ENCODE measurements at places on chromosomes 1 and 21.

GRCh38 chr1:205616563-205617293 is 15.1 kb downstream of the ELK4 start:
- no peak for DNase-seq

GRCh38 chr1:222616525-222616924 is 1.4 kb upstream of the MIA3 start:
- DNase-seq: peak; percentile 74

DNA sequence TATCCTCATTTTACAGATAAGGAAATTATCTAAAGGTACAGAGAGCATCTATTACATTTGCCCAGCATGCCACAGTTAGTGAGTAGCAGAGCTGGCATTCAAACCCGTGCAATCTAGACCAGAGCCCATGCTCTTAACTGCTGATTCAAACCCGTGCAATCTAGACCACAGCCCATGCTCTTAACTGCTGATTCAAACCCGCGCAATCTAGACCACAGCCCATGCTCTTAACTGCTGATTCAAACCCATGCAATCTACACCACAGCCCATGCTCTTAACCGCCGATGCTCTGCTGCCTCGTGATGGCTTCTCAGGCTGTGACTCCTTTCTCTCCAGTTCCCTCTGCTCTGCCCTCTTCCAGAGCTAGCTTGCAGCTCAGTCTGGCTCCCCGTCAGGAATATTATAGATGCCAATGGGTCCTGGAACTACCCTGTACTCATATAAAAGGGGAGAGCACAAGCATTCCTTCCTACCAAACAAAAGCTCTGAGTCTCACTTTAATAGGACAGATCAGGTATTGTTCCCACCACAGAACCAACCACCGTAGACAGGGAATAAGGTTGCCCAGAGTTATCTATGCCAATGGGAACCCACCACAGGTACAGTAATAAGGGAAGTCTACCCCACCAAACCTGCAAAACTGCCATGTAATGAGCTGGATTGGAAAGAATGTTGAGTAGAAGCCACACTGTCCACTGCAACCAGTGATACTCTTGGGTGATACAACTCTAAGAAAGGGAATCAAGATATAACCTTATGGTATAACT is 78.4 kb downstream of the SMYD3 start:
- DNase-seq: peak; percentile 96

DNA sequence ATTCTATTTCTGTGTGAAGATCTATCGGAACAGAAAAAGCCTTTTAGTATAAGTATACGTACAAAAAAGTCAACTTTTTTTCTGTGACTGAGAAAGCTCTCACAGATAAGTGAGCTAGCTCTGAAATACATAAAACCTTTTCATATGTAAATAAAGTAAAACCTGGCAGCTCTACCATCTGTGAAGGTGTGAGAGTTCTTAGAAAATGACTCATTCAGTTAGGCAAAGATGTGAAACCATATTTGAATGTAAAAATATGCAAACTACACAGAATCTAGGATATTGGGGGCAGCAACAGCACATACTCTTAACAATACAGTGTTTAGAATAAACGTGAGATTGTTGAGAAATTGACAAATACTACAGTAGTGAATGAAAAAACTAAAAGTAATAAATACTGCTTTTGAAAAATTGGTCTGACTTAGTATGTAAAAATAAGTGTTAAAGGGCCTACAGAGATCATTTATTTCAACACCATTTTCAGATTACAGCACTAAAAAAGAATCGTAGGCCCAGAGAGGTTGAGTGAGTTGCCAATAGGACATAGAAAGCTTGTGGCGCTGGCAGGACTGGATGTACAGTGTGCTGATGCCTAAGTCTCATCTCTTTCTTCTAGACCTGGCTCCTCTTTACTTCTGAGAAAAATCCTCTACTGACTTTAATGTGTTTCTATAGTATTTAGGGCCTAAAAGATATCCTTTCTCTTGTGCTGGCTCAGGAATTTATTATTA is 19.8 kb downstream of the ATP6V1G3 start:
- DNase-seq: no peak

DNA sequence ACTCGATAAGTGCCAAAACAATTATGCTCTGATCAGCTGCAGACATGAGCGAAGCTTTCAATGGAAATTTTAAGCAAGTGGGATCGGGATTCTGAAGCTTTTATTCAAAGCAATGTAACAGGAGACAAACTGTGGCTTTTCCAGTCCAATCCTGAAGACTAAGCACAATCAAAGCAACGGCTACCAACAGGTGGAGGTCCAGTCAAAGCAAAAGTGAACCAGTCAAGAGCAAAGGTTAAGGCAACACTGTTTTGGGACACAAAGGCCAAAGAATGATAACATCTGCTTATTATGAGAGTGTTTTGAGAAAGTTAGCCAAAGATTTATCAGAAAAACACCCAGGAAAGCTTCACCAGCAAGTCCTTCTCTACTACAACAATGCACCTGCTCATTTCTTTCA is 170.1 kb downstream of the SEC16B start:
- DNase-seq: no peak

GRCh38 chr1:147804942-147805723 is 44.7 kb upstream of the GJA5 start:
- no peak for DNase-seq

Data from astrocyte of the spinal cord (primary cell).